ENCODE measurements at places on chromosomes 6 and 20.

DNA sequence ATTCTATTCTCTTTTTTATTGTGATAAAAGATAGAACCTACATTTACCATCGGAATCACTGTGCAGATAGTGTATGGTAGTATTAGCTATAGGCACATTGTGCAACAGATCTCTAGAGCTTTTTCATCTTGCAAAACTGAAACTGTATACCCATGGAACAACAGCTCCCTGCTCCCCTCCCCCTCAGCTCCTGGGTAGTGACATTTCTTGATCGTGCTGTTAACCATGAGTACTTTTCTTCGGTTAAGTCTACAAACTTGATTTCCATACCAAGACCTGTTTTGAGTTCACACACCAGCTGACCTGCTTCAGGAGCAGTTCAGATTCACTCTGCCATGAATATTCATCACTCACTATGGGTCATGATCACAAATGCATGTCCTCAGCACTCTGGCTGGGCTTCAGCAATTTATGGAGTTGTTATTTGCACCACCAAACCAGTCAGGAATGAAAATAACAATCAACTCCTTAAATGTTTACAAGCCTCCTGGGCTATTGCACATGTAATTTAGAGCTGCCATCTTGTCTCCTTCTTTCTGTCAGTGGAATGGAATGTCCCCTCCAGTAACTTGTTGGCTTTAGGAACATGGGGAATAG, 32.8 kb downstream of the PRDM1 start:
- DNase-seq: no peak

- DNase-seq: no peak
These were observed 150.7 kb upstream of the SYNDIG1 start for GRCh38 chr20:24318569-24319352.

DNA sequence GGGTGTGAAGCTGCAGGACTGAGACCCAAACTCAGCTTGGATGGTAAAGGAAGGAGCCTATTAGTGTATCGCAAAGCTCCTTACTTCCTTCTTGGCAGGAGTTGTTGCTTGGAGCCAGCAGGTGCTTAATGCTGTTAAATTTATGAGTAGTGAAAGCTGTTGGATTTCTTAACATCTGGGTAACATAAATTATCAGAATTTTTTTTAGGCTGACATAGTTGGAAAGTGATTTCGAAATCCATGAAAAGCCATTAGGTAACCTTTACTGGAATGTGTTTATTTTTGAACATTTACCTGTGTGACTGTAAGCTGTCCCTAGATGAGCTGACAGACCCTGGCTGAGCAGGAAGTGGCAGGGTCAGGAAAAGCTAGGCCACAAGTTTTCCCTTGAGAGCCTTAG, 470.4 kb upstream of the SLC35B3 start:
- DNase-seq: no peak

- DNase-seq: peak; percentile 16
These were observed 140.2 kb upstream of the AHI1 start for GRCh38 chr6:135637701-135638100.
